CD4-positive, CD25-positive, alpha-beta regulatory T cell (primary cell): ENCODE measurements at places on chromosomes 7 and 10.

DNA sequence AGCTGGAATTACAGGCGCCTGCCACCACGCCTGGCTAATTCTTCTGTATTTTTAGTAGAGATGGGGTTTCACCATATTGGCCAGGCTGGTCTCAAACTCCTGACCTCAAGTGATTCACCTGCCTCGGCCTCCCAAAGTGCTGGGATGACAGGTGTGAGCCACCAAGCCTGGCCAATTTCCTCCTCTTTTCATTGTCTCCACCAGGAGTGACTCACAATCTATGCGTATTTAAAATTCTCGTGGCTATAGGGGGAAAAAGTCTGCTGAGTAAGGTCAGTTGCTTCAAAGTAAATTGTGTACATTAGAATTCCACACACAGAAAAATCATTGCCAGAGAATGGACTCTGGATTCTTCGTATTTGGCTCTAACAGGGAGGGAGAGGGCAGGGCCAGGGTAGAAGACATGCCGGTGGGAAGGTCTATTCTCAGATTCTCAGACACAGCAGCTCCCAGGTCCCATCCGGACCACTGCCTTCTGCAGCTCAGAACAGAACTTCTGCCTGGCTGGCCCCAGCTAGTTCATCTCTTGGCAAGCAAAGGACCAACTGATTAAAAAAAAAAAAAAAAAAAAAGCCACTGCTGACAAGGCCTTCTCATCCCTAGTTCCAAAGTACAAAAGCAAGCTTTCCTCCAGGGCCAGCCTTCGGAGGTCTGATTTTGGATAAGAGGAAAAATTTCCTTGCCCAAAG, 22.2 kb downstream of the PSPH start:
- DNase-seq = no peak

GRCh38 chr10:29130190-29130673, 158.6 kb upstream of the LYZL1 start:
- DNase-seq = no peak

- no peak for DNase-seq
Observed at GRCh38 chr7:131012477-131013031, 278.5 kb upstream of the KLF14 start.

DNA sequence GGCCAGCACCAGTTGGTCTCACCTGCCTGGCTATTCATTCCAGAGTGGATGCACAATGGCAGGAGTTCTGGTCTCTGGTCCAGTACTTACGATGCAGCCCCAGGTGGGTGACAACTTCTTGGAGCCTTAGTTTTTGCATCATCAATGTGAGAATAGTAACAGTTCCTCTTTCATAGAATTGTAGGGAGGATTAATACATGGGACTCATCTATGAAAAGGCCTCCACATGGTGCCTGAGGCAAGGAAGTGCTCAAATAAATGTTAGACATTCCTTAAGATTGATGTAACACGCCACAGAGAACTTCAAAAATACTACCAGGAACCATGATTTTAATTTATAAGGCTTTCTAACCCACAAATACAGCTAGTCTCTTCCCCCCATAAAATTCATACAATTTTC, 120.1 kb upstream of the CHST15 start:
- DNase-seq = no peak

- DNase-seq = no peak
Observed at GRCh38 chr10:30435073-30435422, 1.1 kb downstream of the MAP3K8 start.

- peak; percentile 74 for DNase-seq
Observed at GRCh38 chr10:132571650-132572544, 34.3 kb downstream of the INPP5A start.

- no peak for DNase-seq
Observed at GRCh38 chr10:93334901-93335327, 147.2 kb downstream of the MYOF start.

DNA sequence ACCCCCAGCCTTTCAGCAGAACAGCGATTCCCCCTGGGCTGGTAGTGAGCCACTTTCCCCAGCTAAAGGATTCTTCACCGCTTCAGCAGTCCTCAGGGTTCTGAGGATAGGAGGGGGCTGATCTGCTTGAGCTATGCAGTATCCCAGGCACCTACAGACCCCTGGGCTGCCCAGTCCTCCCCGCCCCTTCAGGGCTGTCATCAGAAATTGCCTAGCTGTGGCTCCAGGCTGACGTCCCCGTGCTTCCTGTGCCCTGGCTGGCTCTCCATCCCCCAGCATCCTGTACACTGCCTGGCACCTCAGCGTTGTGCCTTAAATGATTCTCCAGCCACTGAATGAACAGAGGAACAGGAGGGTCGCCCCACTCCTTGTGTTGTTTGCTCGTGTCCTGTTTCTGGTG, 38.4 kb upstream of the CDH23 start:
- DNase-seq = no peak

- DNase-seq = no peak
Observed at GRCh38 chr10:73485320-73485719, 10.5 kb downstream of the PPP3CB start.

DNA sequence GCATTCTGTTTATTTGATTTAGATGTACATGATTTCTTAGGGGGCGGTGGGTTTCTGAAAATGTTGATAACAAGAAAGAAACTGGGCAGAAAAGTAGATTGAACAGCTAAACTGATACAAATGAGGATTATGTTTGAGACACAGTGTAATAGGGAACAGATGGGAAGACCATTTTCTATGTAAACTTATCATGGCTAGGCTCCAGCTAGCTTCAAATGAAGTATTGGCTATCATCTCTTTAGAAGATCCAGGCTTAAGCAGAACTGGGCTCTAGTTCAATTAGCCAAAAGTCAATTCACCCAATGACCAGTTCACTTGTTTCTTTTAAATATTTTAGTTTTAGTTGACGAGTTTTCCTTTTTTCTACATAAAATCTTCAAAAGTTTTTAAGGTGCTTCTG, 639.5 kb downstream of the ANKRD7 start:
- DNase-seq = no peak

DNA sequence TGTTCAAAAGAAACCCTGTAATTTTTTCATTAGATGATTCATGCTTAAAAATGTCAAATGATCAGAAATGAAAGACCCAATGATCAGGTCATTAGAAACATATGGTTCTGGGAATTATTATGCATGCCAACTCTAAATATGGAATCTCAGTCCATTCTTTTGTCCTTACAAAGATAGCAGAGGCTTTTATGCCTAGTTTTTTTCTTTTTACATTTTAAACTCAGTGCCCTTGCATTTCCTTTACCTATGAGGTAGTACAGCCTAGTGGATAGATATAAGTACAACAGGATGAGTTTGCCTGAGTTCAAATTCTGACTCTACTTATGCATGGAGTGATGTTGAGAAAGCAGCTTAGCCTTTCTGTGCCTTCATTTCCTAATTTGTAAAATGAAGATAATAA, 392.9 kb downstream of the SUGCT start:
- no peak for DNase-seq

DNA sequence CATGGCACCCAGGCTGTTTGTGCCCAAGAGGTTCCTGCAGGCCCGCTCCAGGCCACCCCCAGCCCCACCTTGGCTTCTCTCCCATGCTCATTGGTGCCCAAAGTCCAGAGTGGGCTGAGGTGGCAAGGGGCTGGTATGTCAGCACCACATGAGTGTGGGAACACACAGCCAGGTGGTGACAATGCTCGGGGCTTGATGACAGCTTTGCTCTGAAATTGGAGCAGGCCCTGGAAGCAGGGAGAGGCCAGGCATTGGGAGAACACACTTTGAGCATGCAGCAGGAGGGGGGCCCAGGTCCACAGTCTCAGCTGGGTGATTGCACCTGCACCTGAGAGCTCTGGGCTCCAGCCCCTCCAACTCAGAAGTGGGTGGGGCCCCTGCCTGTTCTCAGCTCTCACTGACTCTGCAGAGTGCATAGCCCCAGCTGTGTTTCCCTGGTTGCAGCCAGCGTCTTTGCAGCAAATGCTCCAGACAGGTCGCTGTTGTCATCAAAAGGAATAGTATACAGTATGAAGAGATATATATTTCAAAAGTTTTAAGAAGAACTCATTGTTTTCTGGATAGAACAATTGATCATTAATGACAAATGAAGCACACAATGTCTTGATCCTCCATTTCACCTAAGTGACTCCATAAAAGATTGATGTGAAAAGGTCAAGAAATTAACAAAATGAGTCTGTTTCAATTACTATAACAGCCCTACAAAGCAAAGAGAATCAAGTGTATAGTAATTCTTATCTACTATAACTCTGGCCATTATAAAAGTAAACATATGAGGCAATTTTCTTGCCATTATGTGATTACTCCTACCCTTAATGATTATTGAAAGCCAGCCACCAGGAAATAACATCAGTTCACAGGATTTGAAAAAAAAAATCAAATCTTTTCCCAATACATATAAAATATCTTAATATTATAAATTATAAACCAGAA, 848.1 kb downstream of the PCDH15 start:
- DNase-seq = no peak
